SK-N-SH (cell line): ENCODE measurements at places on chromosomes 12 and 14. TPM values are rescaled to one million over a fixed set of nuclear protein-coding genes. Genes with fewer than 3 reads are reported as not detected.

Gene TAS2R7
- polyA plus RNA-seq: not detected in 2 replicates

Gene FLRT2
- 10.8 and 14.1 TPM in 2 replicates for polyA plus RNA-seq

Gene SMIM41
- not detected in 2 replicates for polyA plus RNA-seq

Gene OR11H7
- not detected in 2 replicates for polyA plus RNA-seq

Gene CEBPE
- polyA plus RNA-seq: not detected in 2 replicates

Gene HOTAIR
- polyA plus RNA-seq: not detected in 2 replicates

Gene KITLG
- 8.9 and 13.3 TPM in 2 replicates for polyA plus RNA-seq

Gene SIX1
- polyA plus RNA-seq: 31.2 and 52.1 TPM in 2 replicates

Gene RFX4
- not detected in 2 replicates for polyA plus RNA-seq

Gene SMOC1
- polyA plus RNA-seq: not detected in 2 replicates

Gene SLC4A8
- 3.6 and 5.2 TPM in 2 replicates for polyA plus RNA-seq

Gene BTBD6
- 20.9 and 21.0 TPM in 2 replicates for polyA plus RNA-seq

Gene KRT78
- polyA plus RNA-seq: not detected in 2 replicates

Gene KLHDC2
- polyA plus RNA-seq: 41.1 and 52.0 TPM in 2 replicates

Gene PLCZ1
- 0.05 and 0.15 TPM in 2 replicates for polyA plus RNA-seq

Gene CNTN1
- polyA plus RNA-seq: 0.13 and 0.96 TPM in 2 replicates

Gene RTL1
- polyA plus RNA-seq: 0.05 and 0.07 TPM in 2 replicates

Gene VCPKMT
- 6.7 and 7.3 TPM in 2 replicates for polyA plus RNA-seq

Gene MIA2
- 2.6 and 4.7 TPM in 2 replicates for polyA plus RNA-seq

Gene SMCO2
- polyA plus RNA-seq: 0.21 and 0.26 TPM in 2 replicates

Gene FERMT2
- polyA plus RNA-seq: 40.1 and 54.5 TPM in 2 replicates

Gene IQSEC3
- 0.02 and 0.08 TPM in 2 replicates for polyA plus RNA-seq

Gene LALBA
- not detected in 2 replicates for polyA plus RNA-seq

Gene STON2
- polyA plus RNA-seq: 0.05 TPM in 1 of 2 replicates, not detected in the other

Gene DPF3
- polyA plus RNA-seq: 2.8 and 4.1 TPM in 2 replicates

Gene SERPINA10
- not detected in 2 replicates for polyA plus RNA-seq
